CD4-positive, CD25-positive, alpha-beta regulatory T cell (primary cell): ENCODE measurements at places on chromosomes 5 and 9.

DNA sequence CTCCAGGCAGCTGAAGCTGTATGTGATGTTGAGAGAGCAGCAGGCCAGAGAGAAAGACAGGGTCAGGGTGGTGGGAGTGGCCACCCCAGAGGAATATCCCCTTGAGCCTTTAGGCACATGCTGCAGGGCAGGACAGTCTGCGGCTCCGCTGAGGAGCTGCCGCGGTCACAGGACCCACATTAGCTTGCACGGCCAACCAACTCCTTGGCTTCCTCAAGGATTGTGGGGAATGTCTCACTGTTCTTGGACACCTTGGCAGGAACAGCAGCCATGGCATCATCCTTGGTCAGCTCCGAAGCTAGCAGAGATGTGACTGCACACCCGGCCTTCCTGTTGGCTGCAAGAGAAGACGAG lies 27.8 kb downstream of the PCDHGC5 start:
- no peak overlapping the region for H3K4me3 ChIP-seq
- no peak overlapping the region for H3K27ac ChIP-seq
- peaks cover 18% of the 10 kb centered on the region for H3K4me1 ChIP-seq
- no peak for DNase-seq

GRCh38 chr5:18395126-18396110 lies 761.2 kb downstream of the TAF11L14 start:
- H3K27ac ChIP-seq: no peak overlapping the region
- DNase-seq: no peak
- H3K27me3 ChIP-seq: no peaks in the 10 kb centered on the region
- H3K4me3 ChIP-seq: no peak overlapping the region

DNA sequence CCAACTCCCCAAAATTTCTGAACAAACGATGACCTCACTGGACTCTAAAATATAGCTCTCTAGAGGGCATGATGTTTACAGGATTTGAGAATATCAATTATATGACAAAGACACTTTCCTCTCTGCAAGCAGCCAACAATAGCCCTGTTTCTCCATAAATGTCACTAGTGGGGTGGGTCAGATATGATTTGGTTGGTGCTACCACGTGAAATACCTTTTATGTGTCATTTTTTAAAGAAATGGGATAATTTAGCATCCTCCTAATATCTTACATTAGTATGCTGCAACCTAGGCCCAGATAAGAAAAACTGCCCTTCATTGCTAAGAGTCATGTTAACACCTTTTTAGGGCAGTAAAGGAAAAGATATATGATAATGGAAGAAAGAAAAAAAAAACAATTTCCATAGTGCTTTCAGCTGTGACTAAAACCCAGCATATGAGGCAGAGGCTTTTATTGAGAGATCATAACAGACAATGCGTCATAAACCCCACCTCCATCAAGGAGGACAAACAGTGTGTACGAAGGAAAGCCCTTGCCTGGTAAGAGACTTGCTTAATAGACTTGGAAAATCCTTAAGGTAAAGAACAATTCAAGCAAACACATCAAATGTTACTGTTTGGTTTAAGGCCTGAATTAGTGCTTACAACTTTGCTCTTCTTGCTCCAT lies 372.4 kb upstream of the PAPPA start:
- H3K27me3 ChIP-seq: no peaks in the 10 kb centered on the region
- no peak for DNase-seq
- no peak overlapping the region for H3K4me3 ChIP-seq
- no peak overlapping the region for H3K27ac ChIP-seq

GRCh38 chr9:136432591-136432990 lies 7.1 kb downstream of the INPP5E start:
- peaks cover 15% of the 10 kb centered on the region for H3K4me1 ChIP-seq
- H3K36me3 ChIP-seq: peaks cover 13% of the 10 kb centered on the region
- H3K27ac ChIP-seq: no peak overlapping the region
- no peak for DNase-seq

DNA sequence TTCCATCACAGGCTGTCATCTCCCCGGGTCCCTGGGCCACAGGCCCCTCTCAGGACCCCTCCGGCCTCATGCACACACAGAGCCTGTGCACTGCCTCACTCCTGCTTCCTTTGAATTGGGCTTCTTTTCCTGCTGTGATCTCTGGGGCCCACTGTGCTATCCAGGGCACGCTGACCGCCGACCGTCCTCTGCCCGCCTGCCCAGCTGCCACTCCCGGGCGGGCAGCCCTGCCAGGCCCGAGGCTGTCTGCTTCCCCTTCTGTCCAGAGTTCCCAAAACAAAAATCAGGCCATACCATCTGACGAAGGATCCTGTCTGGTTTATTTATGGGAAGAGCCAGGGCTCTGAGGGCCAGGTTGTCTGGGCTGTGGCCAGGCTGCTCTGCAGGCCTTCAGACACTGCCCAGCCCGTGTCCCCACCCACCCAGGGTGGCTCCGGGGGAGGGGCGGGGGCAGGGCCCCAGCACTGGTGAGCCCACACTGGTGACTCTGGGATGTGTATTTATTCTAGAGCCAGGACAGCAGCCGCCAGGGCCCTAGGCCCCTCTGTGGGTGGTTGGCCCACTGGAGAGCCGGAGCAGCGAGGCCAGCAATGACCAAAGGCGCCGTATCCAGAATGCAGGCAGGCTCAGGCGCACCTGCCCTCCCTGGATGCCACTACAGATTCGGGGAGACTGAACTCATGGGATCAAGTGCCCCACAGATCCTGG lies 57.0 kb downstream of the ADAMTS2 start:
- H3K4me1 ChIP-seq: no peaks in the 10 kb centered on the region
- no peak for DNase-seq
- no peak overlapping the region for H3K27ac ChIP-seq
- no peaks in the 10 kb centered on the region for H3K36me3 ChIP-seq
- no peak overlapping the region for H3K4me3 ChIP-seq
- no peaks in the 10 kb centered on the region for H3K27me3 ChIP-seq
